ENCODE measurements at places on chromosomes 5 and 9.
A peak's percentile ranks its signal among the peaks of the same experiment; 100 is the strongest.

GRCh38 chr9:15693701-15694100 lies 140.9 kb downstream of the CCDC171 start:
- no peak for DNase-seq

DNA sequence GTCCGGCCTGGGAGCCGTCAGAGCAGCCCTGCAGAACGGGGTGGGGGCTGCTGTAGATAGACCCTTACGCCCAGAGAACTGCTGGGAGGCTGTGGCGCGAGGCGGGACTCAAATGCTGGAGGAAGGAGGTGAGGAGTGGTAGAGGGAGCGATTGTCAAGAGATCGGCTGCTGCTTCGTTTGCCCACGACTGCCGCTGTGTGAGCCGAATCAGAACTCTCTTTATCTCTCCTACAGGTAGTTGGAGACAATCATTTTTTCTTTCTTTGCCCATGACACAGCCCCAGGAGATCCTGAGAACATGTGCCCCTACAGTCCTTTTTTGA lies 456 bp downstream of the ZNF79 start:
- peak; percentile 45 for DNase-seq

DNA sequence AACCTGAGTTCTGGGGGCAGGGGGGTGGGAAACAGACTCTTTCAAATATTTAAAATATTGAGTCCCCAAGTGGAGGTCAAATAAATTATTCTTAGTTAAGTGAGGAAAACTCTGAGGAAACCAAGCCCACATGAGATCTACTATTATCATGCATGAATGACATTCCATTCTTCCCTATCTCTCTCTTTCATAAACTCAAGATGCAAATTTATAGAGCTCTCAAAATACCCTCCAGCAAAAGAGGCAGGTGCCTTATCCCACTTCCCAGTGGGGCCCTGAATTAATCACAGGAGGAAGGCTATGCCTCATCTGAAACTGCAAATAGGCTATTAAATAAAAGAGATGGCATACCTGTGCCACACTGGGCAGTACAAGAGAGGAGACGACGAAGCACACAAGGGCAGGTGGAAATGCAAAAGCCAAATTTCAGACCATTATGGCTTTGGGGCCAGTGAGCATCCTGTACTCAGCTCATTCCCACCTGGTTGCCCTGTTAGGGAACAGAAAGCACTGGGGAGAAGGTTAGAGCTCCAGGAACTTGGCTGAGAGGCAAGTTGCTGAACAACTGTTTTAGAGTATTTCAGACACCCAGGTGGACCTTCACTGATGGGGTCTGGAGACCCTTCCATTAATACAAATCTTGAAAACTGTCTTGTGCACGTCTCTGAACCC lies 102.2 kb upstream of the EQTN start:
- no peak for DNase-seq

DNA sequence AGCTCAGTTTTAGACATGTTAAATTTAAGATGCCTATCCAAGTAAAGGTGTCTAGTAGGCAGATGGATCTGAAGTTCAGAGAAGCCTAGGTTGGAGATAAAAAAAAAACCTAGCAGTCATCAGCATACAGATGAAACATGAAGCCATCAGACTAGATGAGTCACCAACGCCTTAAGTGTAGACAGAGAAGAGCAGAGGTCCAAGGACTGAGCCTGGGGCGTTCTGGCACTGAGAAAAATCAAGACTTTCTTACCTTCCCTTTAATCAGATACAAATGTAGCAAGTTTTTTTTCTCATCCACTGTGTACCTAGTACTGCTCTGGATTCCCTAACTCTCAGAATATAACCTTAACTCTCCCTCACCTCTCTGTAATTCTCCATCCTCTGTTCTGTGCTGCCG lies 97.3 kb downstream of the SIL1 start:
- no peak for DNase-seq

DNA sequence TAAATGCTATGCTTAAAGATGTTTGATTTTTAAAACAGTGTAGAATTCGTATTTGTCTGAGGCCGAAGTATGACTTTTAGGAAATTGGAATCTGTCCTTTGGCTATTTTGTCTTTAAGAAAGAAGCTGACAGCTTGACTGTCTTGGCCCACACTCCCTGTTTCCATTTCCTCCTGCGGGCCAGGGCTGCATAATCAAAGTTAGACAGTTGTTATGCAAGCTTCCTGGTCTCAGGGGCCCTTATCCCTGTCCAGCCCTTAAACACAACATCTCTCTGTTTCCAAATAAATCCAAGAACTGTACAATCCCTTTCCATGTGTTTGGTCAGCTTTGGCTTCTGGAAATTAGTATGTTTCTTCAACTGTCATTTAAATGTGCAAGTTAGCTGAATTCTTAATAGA lies 54.6 kb upstream of the ECM2 start:
- no peak for DNase-seq

- DNase-seq = no peak
Observed at GRCh38 chr9:122785269-122785668, 3.5 kb upstream of the OR5C1 start.

- no peak for DNase-seq
Observed at GRCh38 chr5:176373100-176373818, 8.0 kb downstream of the ARL10 start.

GRCh38 chr5:66515209-66515608 lies 81.0 kb upstream of the MAST4 start:
- DNase-seq = no peak

- no peak for DNase-seq
Observed at GRCh38 chr9:127458921-127459320, 7.6 kb downstream of the LRSAM1 start.

GRCh38 chr9:124870723-124871122 lies 8.8 kb downstream of the ARPC5L start:
- no peak for DNase-seq

DNA sequence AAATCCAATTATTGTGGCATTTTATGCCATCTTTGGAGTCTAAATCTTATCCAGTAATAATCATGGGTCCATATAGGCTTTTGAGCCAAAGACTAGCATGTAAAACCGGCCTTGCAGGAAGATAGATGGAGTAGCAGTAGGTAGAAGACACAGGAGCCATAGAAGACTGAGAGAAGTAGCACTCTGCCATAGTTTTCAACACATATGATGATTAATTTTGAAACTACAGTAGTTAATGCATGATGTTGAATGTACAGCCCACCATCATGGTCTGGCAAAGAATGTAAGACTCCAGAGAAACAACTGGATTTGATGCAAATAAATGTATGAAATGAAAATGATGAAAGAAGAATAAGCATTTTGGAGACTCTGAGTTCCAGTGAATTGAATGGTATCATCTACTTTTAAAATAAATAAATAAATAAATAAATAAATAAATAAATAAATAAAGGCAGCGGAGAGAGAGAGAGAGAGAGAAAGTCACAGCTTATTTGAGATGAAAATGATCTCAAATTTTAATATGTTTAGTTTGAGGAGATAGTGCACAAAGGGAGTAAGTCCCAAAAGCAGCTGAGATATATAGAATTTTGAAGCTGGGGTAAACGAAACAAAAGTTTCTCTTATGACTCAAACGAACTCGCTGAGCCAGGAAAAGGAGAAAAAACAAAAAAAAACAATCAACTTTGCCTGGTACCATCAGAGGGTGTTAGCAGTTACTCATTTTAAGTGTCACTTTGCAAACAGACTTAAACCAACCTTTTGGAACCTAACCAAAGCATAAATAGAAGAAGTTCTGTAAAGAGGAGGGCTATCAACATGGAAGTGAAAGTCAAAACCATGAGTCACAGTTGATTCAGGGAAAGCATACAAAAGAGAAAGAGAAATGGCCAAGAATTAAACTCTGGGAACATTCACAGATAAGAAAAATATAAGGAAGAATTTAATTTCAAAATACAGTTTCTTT lies 388.7 kb downstream of the CETN3 start:
- DNase-seq = no peak

- DNase-seq = no peak
Observed at GRCh38 chr9:103900466-103900865, 193.6 kb upstream of the SMC2 start.

DNA sequence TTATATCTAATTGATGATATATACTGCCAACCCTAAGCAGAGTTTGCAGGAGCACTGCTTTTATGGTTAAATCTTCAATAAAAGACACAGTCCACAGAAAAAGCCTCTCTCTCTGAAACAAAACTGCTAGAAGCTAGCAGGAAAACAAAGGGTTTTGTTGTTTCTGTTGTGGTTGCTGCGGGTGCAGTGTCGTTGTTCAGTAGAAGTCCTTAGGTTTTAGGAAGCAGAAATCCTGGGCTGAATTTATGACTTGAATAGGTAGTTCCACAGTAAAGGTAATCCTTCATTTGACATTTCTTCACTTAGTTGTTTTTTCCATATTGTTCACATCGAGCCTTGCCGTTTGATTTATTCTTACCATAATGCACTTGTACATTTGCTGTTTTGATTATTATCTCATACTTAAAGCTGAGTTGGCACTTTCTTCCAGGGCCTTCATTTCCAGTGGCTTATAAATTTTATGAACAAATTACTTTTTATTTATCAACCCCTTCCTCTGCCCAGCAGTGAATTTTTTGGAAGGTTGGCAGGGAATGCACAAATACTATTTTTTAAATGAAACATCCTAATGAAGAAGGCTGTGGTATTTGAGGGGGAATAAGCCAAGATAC lies 209.6 kb upstream of the SLC30A5 start:
- peak; percentile 12 for DNase-seq

- DNase-seq = no peak
Observed at GRCh38 chr5:88235346-88235745, 33.3 kb downstream of the TMEM161B start.

All from CD4-positive, alpha-beta T cell treated with Interleukin-6 for 4 hours (primary cell).